Hepatocyte (in vitro differentiated cells): ENCODE measurements at places on chromosomes 3 and 15. TPM values are rescaled to one million over a fixed set of nuclear protein-coding genes. Genes with fewer than 3 reads are reported as not detected.

The GHRL gene
- polyA plus RNA-seq = 11.3 and 12.0 TPM in 2 replicates

The ZNF445 gene
- polyA plus RNA-seq = 6.1 and 6.4 TPM in 2 replicates

The SCN11A gene
- 0.86 and 1.9 TPM in 2 replicates for polyA plus RNA-seq

The ITIH3 gene
- polyA plus RNA-seq = 66.9 and 71.7 TPM in 2 replicates

The FEZF2 gene
- not detected in 2 replicates for polyA plus RNA-seq

The GUCA1C gene
- not detected in 2 replicates for polyA plus RNA-seq
